Tibial nerve (tissue), 4 donors: ENCODE measurements at places on chromosomes 6 and 20. TPM values are rescaled to one million over a fixed set of nuclear protein-coding genes. Genes with fewer than 3 reads are reported as not detected.

MCM8 gene
- total RNA-seq = 3.5 TPM

MUC22 gene
- total RNA-seq = not detected

GRCh38 chr20:11170025-11170424 is 496.2 kb upstream of the JAG1 start:
- no peaks in the 10 kb centered on the region for H3K36me3 ChIP-seq
- no peaks in the 10 kb centered on the region for H3K4me1 ChIP-seq
- H3K27me3 ChIP-seq = no peaks in the 10 kb centered on the region
- no peak overlapping the region for H3K27ac ChIP-seq

- H3K4me1 ChIP-seq = no peaks in the 10 kb centered on the region
- H3K27ac ChIP-seq = no peak overlapping the region
- no peaks in the 10 kb centered on the region for H3K27me3 ChIP-seq
- H3K36me3 ChIP-seq = peaks cover 99% of the 10 kb centered on the region
These were observed 24.8 kb upstream of the DYNLRB1 start for GRCh38 chr20:34491226-34491931.

DNA sequence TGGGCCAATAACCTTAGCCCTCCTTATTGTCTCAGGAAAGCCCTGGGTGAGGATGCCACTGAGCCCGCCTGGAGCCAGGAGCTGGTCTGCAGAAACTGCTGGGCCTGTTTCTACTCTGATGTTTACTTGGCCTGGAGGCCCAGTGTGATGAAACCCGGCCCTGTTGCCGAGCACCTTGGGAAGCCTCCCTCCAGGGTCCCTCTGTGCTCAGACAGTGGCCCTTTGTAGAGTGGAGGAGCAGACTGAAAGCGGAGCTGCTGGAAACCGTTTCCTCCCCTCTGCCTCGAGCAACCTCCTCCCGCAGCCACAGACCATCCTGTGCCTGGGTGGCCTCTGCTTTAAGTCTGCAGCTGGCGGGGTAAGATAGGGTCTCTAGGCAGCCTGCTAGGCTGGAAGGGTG is 84.1 kb upstream of the EPB41L1 start:
- H3K27me3 ChIP-seq = no peaks in the 10 kb centered on the region
- H3K4me3 ChIP-seq = no peak overlapping the region
- DNase-seq = no peak
- H3K27ac ChIP-seq = peak overlapping the region; percentile 31
- H3K36me3 ChIP-seq = no peaks in the 10 kb centered on the region

DNA sequence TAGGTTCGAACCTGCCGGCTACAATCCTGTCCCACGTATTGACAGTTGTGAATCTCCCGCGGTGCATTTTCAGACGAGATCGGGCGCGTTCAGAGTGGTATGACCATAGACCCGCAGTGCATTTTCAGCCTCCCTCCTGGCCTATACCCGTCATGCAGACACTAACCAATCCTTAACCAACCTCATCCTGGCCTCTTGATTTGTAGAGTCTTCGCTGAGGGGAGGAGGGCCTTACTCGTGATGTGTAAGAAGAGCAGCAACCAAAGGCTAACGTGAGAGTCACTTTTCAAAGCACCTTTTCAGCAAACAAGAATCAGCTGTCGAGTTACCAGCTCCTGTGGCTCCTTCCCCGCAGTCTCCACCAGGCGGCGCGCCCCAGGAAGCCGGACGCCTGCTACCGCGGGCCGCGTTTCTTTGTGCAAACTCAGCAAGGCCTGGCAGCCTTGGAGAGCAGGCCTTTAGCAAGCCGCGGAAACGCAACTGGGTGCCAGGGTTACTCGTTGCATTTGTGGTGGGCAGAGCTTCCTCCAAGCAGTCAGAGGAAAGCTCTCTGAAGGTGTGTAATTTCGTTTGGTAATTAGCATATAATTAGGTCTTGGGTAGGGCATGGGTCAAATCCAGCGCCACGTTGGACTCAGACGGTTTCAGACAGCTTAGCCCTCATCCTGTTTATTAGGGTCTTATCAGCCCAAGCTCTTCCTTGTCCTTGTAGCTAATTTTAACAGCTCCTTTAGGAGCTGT is 139.8 kb downstream of the OR2B2 start:
- H3K27ac ChIP-seq = no peak overlapping the region
- DNase-seq = peak; percentile 57
- H3K27me3 ChIP-seq = no peaks in the 10 kb centered on the region
- H3K36me3 ChIP-seq = no peaks in the 10 kb centered on the region
- H3K4me3 ChIP-seq = peak overlapping the region; percentile 1
- H3K4me1 ChIP-seq = no peaks in the 10 kb centered on the region

- H3K27ac ChIP-seq = no peak overlapping the region
- no peaks in the 10 kb centered on the region for H3K36me3 ChIP-seq
- no peaks in the 10 kb centered on the region for H3K27me3 ChIP-seq
- no peak overlapping the region for H3K4me3 ChIP-seq
- no peak for DNase-seq
These were observed 108.6 kb upstream of the EYA4 start for GRCh38 chr6:133132466-133132971.
